T-helper 1 cell (primary cell): ENCODE measurements at places on chromosomes 3 and 15.

GRCh38 chr3:99242271-99242670, 340.8 kb upstream of the DCBLD2 start:
- no peak for DNase-seq

DNA sequence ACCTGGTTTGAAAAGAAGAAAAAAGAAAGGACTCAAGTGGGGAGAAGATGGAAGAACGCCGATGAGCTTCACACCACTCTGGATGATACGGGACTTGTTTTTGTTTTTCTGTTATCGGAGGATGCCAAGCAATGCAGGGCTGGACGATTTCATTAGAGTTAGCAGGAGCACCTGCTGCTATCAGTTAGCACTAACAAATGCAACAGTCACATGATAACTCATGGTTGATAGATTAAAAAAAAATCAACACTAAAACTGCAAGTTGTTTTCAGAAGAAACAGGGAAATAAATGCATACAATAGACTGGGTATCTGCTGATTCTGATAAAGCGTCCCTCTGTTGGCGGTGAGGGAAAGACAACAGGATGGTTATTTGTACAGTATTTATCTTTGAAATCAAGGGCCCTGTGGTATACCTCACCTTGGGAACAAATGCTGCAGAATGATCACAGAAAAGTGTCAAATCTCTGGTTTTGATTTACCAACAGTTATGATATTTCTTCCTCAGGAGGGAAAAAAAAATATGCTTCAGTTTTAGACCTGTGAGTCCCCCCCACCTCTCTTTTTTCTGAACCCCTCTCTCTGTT, 575.1 kb downstream of the FOXP1 start:
- no peak for DNase-seq

DNA sequence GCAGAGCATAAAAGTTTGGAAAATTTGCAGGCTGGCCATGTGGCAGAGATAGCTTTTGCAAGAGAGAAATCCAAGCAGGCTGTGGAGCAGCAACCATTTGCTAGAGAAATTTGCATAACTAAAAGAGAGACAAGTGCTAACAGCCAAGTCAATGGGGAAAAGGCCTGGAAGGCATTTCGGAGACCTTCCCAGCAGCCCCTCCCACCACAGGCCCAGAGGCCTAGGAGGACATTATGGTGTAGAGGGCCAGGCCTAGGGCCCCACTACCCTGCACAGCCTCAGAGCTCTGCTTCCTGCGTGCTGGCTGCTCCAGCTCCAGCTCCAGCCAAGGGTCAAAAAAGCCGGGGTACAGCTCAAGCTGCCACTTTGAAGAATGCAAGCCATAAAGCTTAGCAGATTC, 82.7 kb downstream of the MYO5A start:
- DNase-seq, result no peak

DNA sequence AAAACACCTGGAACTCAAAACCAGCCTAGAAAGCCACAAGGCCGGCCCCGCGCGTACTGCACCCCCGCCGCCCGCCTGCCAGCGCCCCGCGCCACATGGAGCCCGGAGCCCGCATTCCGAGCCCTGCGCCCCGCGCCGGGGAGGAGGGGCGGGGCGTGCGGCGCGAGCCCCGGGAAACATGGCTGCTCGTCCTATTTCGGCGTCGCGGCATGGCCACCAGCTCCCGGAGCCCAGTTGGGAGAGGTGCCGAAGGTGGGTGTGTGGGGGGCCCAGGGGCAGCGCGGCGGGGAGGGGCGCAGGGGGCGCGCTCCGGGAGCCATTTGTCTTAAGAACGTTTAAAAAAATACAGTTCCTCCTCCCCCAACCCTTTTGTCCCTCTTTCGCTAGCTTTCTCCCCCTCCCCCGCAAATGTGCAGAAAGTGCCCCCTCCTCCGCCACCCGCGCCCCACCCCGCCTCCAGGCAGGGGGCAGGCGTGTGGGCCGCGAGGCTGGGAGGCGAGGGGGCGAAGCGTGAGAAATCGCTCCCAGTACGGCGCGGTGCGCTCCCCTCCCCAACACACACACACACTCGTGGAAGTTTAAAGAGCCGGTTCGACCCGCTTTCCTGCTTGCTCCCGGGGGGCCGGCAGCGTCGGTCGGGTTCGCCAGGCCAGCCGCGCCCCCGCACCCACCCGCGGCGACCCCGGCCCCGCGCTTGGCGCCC, 2.5 kb downstream of the ANP32A start:
- DNase-seq, result peak; percentile 71

GRCh38 chr15:67701669-67702068, 123.6 kb upstream of the SKOR1 start:
- no peak for DNase-seq

- no peak for DNase-seq
Measured at GRCh38 chr15:73879426-73879825, 6.1 kb downstream of the TBC1D21 start.

DNA sequence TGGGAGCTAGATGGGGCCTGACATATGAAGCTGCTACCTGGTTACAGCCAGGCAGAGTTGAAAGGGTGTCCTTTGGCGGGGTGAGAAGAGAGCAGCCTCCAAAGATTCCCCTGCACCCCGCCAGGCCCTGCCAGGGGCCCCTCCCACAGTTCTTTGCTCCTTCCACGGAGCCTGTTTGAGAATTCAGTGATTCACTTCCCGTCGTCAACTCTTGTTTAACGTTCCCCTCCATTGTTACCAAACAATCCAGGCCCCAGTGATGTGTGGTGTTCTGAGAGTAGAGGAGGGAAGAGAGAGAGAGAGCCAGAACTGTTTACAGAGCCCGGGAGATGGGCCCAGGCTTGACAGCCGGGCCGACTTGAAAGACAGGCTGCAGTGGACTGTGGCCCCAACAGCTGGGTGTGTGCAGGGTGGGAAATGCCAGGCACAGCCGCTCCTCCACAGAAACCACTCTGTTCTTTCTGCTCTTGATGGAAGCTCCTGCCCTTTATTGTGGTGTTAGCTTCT, 81.5 kb downstream of the SMAD3 start:
- DNase-seq, result no peak

DNA sequence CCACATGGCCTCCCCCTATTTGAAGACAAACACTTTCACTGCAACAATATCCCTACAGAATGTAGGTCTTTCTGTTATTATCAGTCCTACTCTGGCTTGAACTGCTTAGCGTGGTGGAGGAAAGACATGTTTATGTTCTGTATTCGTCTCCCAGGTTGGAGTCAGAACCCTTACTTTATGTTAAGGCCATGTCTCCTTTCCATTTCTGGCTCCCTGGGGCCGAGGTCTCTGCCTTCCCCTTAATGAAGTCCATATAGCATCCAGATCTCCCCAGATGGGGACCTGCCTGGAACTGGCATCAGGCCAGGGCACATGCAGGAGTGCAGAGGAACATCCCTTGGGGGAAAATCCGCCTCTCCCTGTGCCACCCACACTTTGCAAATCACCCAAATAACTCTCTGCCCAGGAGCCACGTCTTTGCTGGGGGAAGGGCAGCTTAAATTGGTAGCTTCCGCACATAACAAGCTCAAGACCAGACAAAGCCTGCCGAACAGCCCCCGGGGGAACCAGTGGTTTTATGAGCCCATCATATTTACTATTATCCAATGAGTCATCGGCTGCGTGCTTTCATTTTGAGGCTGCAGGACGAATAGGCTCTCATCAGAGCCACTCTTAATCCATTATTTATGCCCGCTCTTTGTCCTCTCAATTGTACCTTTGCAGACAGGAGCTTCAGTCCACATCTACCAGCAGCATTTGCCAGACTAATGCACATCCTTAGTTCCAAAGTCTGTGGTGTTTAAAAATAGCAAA, 237.0 kb downstream of the UACA start:
- no peak for DNase-seq

DNA sequence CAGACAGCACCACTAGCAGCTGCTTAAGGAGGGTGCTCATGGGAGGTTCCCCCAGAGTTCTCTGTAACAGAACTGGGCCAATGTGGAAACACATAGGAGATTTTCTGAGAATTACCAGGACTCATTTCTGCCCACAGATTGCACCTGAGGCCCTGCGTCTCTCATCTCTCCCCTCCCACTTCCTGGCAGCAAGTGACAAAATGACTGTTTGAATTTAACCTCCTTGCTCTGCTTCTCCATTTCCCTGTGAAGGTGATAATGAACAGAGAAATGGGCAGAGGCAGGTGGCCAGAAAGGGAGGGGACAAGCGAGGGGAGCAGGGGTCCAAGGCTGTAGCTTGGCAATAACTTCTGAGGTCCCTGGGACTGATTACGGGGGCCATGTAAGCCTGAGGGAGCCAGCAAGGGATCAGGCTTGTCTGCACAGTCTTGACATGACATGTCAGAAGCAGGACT, 8.0 kb downstream of the EPHB1 start:
- no peak for DNase-seq

DNA sequence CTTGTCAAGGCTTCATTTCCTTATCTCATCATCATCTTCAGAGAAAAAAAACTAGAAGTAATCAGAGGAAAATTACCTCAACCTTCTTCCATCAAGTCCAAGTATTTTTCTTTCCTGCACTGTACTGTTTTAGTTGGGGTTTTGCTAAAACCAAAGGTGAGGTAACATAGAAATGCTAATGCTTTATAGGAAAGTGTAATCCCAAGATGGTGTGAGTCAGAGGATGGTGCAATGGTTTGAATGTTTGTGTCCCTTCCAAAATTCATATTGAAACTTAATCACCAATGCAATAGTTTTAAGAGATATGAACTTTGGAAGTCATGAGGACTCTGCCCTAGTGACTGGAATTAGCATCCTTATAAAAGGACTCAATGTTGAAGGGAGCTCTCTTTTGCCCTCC, 79.5 kb downstream of the KBTBD8 start:
- no peak for DNase-seq

DNA sequence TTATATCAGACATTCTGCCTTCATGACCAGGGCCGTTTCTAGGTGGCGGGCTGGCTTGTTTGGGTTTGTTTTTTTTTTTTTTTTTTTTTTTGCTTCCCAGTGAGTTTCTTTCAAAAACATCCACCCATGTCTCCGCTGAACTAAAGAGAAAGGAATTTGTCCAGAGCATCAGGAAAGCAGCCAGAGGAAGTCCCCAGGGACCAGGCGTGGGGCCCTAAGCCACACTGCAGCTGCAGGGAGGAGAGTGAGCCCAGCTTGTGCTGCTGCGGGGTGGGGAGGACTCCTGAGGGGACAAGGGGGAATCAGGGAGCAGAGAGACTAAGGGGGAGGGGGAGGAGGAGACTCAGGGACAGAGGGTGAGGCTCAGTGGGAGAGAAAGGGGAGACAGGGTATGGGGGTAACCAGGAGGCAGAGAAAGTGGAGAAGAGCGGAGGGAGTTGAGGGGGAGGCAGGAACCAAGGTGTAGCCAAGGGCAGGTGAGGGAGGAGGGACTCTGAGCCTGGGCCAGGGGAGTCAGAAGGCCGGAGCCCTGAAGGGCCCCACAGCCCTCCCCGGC, 49.5 kb downstream of the CYP11A1 start:
- DNase-seq, result no peak

GRCh38 chr3:193835414-193835813, 242.4 kb downstream of the OPA1 start:
- no peak for DNase-seq

DNA sequence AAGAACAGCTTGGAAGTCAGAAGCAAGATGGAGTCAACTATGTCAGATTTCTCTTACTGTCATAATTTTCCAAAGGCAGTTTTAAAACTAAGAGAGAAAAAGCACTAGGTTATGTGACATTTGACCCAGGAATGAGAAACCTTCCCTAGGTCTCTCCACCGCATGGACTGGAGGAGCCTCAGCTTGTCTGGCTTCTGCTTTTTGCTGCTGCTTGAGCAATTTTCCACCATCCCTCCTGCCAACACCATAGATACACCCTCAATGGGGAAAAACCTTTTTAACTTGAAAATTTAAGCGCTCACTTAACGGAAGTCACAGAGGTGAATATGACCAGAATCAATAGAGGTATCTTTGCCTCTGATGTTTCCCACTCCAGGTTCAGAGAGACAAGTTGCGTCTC, 17.8 kb upstream of the IREB2 start:
- DNase-seq, result no peak

GRCh38 chr3:141812586-141812985, 49.4 kb downstream of the GRK7 start:
- DNase-seq, result no peak

GRCh38 chr15:39094116-39094515, 486.8 kb upstream of the THBS1 start:
- DNase-seq, result no peak

DNA sequence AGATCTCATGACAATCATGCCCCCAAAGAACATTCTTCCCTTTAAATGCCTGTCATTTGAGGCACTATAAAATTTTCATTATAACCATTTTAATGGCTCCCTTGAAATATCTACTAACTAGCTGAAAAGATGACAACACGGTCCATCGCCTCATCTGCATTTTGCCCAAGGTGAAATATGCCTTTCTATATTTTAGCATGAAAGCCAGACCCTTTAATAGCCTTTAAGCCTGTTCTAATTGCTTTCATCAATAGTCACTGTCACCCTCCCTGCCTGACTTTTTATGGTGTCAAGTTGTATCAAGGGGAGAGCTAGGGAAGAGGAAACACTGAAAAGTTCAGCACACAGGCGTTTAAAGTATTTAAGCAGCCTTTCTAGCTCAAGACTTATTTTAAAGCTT, 144.1 kb upstream of the PRICKLE2 start:
- DNase-seq, result no peak

- DNase-seq, result no peak
Measured at GRCh38 chr3:60461267-60461666, 790.0 kb downstream of the FHIT start.

DNA sequence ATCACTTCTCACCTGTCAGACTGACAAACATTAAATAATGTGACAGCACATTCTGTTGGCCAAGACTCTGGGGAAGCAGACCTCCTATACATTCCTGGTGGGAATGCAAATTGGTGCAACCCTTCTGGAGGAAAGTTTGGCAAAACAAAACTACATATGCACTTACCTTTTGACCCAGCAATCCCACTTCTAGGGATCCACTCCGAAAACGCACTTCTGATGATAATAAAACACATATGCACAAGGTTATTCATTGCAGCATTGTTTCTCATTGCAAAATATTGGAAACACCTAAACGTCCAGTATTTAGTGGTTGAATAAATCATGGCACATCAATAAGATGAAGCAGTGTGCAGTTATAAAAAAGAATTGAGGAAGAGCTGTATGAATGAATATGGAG, 145.5 kb upstream of the ABHD17C start:
- DNase-seq, result no peak

- no peak for DNase-seq
Measured at GRCh38 chr3:171470714-171471227, 10.6 kb upstream of the TNIK start.

DNA sequence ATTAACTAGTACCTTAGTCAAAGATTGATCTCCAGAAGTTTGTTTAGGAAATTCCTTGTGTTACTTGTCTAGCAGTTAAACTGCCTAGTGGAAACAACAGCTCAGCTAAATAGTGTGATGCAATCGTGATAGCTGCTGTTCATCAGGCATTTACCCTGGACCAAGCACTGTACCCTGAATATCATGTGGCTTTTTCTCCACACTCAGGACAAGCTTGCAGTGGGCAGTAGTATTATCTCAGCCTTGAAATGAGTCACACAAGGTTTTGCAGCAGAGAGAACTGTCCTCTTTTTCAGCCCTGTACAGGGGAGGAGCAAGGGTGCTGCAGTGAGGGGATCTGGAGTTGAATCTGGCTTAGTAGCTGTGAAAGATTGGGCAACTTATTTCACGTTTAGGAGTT, 208.4 kb downstream of the TP63 start:
- DNase-seq, result no peak
